Activated CD4-positive, alpha-beta T cell treated with anti-CD3 and anti-CD28 coated beads, Interleukin-10, Interleukin-2, amounts not matched to agents 100 ng/mL and 50 ng/mL, durations not matched to agents 16 hours and 8 hours (primary cell): ENCODE measurements at places on chromosomes 2 and 18.
A peak's percentile ranks its signal among the peaks of the same experiment; 100 is the strongest.

- DNase-seq = no peak
Observed at GRCh38 chr2:196391149-196391479, 219.7 kb upstream of the STK17B start.

- DNase-seq = no peak
Observed at GRCh38 chr18:10474309-10474708, 19.9 kb downstream of the APCDD1 start.

- no peak for DNase-seq
Observed at GRCh38 chr2:235992024-235992423, 176.2 kb downstream of the GBX2 start.

DNA sequence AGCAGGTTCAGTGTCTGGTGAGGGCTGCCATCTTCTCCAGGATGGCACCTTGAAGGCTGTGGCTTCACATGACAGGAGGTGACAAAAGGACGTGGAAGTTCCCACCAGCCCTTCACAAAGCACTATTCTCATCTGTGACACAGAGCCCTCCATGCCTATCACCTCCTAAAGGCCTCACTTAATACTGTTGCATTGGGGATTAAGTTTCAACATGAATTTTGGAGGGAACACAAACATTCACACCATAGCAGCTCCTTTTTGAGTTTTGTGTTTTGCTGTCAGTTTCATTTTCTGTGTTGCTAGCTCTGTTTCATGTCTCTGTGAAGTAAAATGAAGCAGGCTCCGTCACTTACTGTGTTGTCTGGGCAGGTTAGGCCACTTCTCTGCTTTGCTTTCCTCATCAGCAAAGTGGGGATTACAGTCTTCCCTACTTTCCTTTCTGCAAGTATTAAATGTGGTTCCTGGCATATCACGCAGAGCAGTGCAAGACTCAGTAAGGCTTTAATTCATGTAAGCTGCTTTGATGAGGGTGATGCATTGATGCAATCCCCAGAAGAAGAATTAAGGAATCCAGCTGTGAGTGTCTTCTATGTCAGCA is 31.6 kb downstream of the LIMS1 start:
- peak; percentile 41 for DNase-seq

DNA sequence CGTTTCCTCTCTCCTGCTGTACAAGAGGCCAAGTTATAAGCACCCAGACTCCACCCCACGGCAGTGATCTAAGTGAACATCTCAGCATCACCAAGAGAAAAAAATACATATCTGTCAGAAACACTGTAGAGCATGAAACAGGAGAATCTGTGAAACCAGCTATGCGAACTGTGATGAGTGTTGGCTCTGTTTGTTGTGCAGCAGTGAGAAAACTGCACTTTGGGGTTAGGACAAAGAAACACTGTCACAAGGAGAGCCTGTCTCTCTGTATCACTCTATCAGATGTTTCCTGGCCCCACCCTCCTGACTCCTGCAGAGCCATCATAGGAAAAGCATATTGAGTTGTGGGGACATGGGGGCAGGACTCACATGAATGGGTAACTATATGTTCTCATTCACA is 87.1 kb downstream of the LAMA3 start:
- DNase-seq = no peak
